ENCODE measurements at places on chromosomes 7 and 10. TPM values are rescaled to one million over a fixed set of nuclear protein-coding genes. Genes with fewer than 3 reads are reported as not detected.

- DNase-seq = no peak
These were observed 101.9 kb downstream of the GRID1 start for GRCh38 chr10:86264481-86265231.

The HHEX gene
- 7.2 TPM for total RNA-seq

The FLNC gene
- total RNA-seq = 26.9 TPM

- no peak for DNase-seq
These were observed 301.9 kb downstream of the CDK14 start for GRCh38 chr7:90897961-90898469.

The EBLN1 gene
- not detected for total RNA-seq

DNA sequence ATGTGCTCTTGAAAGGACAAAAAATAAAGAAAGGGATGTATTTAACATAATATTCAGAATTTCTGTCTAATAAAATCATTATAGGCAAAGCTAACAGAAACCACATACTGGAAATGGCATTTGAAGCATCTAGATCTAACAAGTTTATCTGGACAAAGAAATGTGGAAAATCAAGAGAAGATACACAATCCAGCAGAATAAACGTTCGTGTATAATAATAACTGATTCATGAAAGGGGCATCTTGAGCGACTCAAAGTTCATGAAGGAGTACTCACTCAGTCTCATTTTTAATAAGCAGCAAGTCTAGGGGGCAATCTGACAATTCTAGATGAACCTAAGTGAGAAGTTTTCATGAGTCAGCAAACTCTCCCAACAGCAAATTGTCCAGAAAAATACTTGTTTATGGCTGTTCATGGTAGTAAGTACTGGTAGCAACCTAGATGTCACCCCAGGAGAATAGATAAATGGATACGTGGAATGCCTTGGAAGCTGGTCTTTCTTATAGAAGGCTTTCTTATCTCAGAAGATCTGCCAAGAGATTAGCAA is 541.8 kb downstream of the INHBA start:
- DNase-seq = no peak

GRCh38 chr7:45714521-45714820 is 140.3 kb downstream of the ADCY1 start:
- DNase-seq = no peak

GRCh38 chr10:102982296-102982695 is 64.2 kb downstream of the CNNM2 start:
- DNase-seq = no peak

GRCh38 chr7:151459726-151460473 is 20.0 kb upstream of the CRYGN start:
- peak; percentile 67 for DNase-seq

GRCh38 chr7:69349291-69349690 is 249.0 kb upstream of the AUTS2 start:
- no peak for DNase-seq

The CCDC136 gene
- 14.7 TPM for total RNA-seq

- DNase-seq = peak; percentile 73
These were observed 322.1 kb downstream of the DNAJB6 start for GRCh38 chr7:157658851-157659412.

DNA sequence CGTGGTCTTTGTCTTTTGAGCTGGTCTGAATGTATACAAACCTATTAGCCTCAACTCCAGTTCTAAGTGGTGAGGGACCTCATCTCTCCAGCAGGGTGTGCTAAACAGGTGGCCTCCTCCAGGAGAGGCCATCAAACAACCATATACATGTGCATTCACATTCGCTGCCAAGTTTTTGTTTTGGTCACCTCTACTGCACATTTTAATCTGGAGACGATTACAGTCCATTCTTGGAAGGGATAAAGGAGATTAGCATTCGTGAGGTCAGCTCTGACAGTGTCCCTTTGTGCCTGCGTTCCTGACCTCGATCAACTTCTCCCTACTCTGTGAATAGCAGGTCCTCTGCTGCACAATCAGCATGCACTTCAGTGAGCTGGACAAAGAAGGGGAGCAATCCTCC is 60.8 kb downstream of the RHOBTB1 start:
- DNase-seq = peak; percentile 18

- peak; percentile 10 for DNase-seq
These were observed 11.4 kb upstream of the FAS start for GRCh38 chr10:88979153-88979562.

DNA sequence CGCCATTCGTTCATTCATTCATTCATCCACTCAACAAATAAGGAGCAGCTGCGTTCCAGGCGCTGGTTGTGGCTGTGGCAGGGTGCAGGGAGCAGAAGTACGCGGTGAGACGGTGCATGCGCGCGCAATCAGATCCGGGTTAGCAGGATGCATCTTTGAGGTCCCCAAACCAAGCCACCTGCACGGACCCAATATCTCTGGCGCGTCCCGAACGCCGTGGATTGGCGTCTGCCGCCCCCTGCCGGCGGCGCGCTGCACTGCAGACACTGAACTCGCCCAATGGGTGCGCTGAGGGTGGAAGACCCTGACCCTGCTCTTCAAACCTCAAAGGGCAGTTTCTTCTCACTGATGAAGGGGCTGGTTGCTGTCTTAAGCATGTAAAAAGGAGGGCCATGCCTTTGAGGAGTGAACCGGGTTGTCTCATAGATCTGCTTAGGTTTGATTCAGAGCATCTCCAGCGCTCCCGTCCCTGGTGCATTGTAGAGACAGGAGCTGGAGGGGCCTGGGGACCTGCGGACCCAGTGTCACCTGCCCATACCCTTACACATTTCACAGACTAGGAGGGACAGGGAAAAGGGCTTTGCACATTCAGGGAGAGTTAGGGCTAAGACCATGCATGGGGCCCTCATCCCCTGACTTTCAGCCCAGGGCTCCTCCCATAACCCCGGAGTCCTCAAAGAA is 102.5 kb downstream of the RAMP3 start:
- DNase-seq = peak; percentile 88

GRCh38 chr10:16656895-16657294 is 135.2 kb upstream of the C1QL3 start:
- no peak for DNase-seq

The IDI1 gene
- 102 TPM for total RNA-seq

The BICC1 gene
- total RNA-seq = 0.33 TPM

DNA sequence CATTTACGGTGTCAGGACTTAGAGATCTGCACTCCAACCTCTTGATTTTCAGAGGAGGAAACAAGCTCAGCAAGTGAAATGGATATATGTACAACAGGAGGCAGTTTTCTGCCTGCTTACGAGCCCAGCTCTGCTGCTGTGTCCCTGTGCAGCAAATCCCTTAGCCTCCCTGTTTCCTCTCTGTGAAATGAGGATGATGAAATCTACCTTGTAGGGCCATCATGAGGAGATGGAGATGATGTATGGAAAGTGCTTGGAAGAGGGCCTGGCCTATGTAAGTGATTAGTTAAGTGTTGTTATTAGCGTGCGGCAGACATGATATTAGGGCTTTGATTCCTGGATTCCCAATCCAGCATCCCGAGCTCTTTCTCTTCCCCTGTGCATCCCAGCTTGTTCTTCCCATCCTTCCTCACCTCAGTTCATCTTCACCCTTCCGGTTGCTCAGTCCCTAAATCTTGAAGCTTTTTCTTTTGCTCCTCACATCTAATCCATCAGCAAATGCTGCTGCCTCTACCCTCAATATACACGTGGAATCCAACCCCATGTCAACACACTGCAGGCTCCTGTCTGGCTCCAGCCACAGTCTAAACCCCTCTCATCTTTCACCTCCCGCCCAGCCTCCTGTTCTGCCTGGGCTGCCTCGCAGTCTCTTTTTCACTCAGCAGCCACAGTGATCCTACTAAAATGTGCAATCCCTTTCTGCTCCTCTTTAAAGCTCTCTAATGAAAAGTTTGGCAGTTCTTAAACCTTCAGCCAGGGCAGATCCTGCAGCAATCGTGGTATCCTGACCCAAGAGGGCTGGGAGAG is 113.8 kb downstream of the MARCHF5 start:
- DNase-seq = no peak

DNA sequence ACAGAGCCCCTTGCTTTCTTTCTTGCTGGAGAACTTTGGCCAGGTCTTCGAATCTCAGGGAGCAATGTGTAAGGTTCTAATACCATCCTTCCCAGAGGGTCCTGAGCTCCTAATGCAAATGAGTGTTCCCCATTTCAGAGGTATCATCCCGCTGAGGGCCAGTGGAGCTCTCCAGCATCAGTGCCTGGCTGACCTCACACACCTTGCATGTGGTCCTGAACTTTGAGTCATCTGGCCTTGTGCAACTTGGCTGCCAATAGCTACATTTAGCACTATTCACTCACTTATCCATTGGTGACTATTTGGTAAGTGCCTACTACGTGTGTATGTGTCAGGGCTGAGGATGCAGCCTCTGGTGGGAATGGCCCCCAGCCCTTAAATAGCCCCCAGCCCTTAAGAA is 48.4 kb upstream of the HABP2 start:
- no peak for DNase-seq

GRCh38 chr7:38664972-38665371 is 33.8 kb upstream of the AMPH start:
- no peak for DNase-seq

DNA sequence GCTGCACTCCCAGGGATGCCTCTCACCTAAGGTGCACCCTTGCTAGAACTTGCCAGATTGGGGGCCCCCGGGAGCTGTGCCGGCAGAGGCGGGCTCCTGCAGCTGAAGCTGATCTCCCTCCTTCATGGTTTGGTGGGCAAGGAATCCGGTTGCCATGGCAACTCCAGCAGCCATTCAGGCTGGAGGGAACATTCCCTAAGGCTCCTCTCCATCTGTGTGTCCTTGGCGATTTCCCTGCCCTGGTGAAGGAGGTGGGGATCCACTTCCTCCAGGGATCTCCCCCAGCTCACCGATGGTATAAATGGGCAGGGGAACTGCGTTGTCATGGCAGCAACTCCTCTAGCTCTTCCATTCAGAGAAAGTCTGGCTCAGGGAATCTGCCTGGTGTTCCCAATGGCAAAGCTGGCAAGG is 49.6 kb upstream of the GPR158 start:
- DNase-seq = peak; percentile 45

GRCh38 chr7:69256634-69257081 is 341.6 kb upstream of the AUTS2 start:
- no peak for DNase-seq

DNA sequence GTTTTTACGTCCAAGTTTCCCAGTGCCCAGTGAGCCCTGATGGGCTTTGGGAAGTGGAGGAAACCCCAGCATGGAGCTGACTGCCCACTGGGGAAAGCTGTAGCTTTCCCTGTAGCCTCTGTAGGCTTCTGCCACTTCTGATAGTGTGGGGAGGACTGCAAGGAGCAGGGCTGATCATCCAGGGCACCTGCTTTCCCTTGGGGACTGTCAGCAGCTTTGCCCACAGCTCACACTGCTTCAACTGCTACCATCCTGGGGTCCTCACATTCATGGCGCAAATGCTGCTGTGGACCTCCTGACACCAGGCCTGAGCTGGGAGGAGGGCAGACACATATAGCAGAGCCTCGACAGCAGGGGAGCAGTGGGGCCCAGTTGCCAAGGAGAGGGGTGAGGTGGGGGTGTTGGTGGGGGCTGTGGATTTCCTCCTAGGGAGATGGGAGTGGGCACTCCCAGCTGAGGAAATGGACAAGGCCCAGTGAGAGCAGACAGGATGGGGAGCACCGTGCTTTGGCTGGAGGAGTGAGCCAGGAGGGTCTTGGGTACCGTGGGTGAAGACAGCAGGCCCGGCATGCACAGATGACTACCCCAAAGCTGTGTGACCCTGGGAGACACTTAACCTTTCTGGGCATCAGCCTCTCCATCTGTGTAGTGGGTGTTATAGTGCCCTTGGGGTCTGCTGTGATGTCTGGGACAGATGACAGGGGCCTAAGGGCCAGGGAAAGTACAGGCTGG is 16.2 kb downstream of the RAMP3 start:
- no peak for DNase-seq

The GBF1 gene
- 29.9 TPM for total RNA-seq

- no peak for DNase-seq
These were observed 437.6 kb upstream of the ZMIZ1 start for GRCh38 chr10:78630944-78631838.

The MACC1 gene
- total RNA-seq = 0.21 TPM

- DNase-seq = peak; percentile 41
These were observed 2.1 kb downstream of the TBX20 start for GRCh38 chr7:35251606-35252310.

DNA sequence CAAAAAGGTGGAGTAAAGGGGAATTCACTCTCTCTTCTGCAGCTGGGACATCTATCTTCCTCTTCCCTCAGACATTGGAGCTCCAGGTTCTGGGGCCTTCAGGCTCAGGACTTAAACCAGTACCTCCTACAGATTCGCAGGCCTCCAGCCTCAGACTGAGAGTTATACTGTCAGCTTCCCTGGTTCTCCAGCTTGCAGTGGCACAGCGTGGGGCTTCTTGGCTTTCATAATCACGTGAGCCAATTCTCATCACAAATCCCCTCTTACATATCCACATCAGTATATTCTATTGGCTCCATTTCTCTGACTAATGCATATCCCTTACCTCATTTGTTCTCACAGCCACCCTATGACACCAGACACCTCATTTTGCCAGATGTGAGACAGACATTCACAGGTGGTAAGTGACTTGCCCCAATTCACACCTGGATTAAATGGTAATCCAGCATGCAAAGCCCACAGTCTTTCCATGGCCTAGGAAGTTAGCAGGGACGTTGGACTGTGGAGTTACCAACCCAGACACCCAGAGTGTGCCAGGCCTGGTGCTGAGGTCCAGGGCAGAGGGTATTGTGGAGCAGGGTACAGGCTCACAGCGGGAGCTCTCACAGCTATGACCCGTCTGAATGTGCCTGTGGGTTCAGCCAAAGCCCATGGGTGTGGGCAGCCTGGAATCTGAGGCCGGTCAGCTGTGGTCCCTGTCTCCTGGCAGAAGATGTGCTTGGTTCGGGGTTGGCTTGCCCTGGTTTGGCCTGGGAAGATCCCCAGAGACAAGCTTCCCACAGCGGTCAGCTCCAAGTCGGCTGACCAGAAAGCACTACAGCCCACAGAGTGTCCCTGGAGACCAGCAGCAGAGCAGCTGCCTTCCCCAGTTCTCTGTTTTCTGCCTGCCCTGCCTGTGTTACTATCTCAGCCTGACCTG is 18.4 kb upstream of the ZCCHC24 start:
- DNase-seq = no peak

DNA sequence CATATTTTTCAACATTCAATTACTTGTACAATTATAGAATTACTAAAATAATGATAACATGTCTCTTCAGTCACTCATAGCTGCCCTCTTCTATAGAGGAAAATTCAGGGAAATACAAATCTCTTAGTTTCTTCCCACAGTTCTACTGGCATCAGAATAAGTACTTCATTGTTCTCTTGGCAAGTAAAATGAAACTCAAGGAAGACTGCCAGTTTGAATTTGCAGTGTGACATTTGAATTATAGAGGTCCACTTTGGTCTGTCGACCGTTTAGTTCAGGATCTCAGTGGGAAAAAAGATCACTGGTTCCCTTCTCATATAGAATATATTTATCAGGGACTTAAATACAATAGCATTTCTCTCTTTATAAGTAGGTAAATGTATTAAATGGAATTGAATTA is 114.5 kb downstream of the PON1 start:
- DNase-seq = no peak

Measured in H7 (cell line).